ENCODE measurements at places on chromosomes 7 and 10. TPM values are rescaled to one million over a fixed set of nuclear protein-coding genes. Genes with fewer than 3 reads are reported as not detected.
A peak's percentile ranks its signal among the peaks of the same experiment; 100 is the strongest.

Gene ZP3
- 23.3 TPM for total RNA-seq

Gene VENTX
- total RNA-seq: not detected

Gene TDRD1
- total RNA-seq: not detected

GRCh38 chr10:104084482-104085142 is 1.1 kb downstream of the COL17A1 start:
- DNase-seq: no peak
- H3K4me3 ChIP-seq: no peak overlapping the region
- no peaks in the 10 kb centered on the region for H3K36me3 ChIP-seq
- H3K27me3 ChIP-seq: no peaks in the 10 kb centered on the region
- H3K27ac ChIP-seq: no peak overlapping the region

Gene ATG9B
- total RNA-seq: 0.98 TPM

- peaks cover 5% of the 10 kb centered on the region for H3K27me3 ChIP-seq
- H3K4me3 ChIP-seq: no peak overlapping the region
- H3K4me1 ChIP-seq: no peaks in the 10 kb centered on the region
Observed at GRCh38 chr10:121036431-121036830, 185.3 kb downstream of the WDR11 start.

DNA sequence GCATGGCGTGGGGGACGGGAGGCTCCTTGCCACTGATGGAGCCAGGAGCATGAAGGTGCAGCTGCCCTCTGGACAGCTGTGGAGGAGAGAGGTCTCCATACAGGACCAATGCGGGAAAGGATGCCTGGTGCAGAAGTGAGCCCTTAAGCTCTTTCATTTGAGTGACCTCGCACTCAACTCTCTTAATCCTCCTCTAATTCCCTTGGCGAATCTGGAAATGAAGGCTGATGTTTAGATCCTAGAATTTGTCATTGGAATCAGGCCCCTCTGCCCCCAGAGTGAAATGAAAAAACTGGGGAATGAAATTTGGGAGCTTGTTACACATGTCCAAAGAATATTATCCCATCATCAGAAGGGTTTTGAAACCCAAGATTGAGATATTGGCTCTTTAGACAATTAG is 639.5 kb downstream of the LRMDA start:
- no peaks in the 10 kb centered on the region for H3K36me3 ChIP-seq
- no peak for DNase-seq
- H3K4me1 ChIP-seq: no peaks in the 10 kb centered on the region
- H3K27ac ChIP-seq: no peak overlapping the region

GRCh38 chr7:1029637-1030443 is 14.5 kb upstream of the GPR146 start:
- DNase-seq: no peak
- H3K27me3 ChIP-seq: no peaks in the 10 kb centered on the region
- H3K4me3 ChIP-seq: no peak overlapping the region
- H3K4me1 ChIP-seq: peaks cover 30% of the 10 kb centered on the region

DNA sequence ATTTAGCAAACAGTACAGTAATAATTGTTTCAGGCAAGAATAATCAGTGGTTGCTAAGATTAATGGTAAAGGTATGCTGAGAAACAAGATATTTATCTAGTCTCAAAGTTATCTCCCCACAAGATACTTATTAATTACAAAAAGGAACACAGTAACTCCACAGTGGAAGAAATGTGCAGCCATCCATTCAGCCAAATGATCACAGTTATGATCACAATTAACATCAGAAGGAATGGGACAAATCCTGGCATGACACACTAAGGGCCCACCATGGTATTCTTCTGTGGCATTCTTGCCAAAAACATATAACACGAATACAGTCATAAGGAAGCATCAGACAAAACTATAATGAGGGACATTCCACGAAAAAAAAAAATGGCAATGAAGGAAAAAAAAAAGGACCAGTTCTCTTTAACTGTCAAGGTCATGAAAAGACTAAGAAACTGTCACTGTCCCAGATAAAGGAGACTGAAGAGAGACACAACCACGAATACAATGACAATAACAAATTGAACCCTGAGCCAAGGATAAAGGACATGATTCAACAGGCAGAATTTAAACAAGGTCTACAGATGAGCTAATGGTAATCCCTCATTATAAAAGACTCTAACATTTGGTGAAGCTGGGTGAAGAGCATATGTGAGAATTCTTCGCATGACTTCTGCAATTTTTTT is 20.9 kb downstream of the NUDCD3 start:
- H3K4me1 ChIP-seq: peaks cover 10% of the 10 kb centered on the region
- H3K27ac ChIP-seq: no peak overlapping the region
- DNase-seq: no peak
- H3K4me3 ChIP-seq: no peak overlapping the region
- H3K27me3 ChIP-seq: no peaks in the 10 kb centered on the region
- H3K36me3 ChIP-seq: peaks cover 19% of the 10 kb centered on the region

- no peak overlapping the region for H3K27ac ChIP-seq
- no peak overlapping the region for H3K4me3 ChIP-seq
- H3K4me1 ChIP-seq: peaks cover 3% of the 10 kb centered on the region
- no peak for DNase-seq
- H3K27me3 ChIP-seq: peaks cover 41% of the 10 kb centered on the region
- H3K36me3 ChIP-seq: no peaks in the 10 kb centered on the region
Observed at GRCh38 chr7:124033807-124034753, 1.2 kb upstream of the TMEM229A start.

Gene TLX1
- total RNA-seq: 0.13 TPM

Gene KCP
- total RNA-seq: 0.13 TPM

DNA sequence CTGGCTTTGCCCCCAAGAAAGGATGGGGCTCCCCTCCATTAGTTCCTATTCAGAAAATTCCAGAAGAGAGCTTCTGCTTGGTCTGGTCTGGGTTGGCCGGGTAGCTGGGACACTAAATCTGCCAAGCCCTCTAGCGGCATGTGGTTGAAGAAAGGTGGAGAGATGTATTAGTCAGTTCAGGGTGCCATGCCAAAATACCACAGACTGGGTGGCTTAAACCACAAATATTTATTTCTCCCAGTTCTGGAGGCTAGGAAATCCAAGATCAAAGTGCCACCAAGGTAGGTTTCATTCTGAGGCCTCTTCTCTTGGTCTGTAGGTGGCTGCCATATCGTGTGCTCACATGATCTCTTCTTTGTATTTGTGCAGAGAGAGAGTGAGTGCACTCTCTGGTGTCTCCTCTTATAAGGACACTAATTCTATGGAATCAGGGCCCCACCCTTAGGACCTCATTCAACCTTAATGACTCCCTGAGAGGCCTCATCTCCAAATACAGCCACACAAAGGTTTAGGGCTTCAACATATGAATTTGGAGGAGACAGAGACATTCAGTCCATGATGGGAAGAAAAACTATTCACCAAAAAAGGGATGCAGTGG is 38.7 kb upstream of the MTPAP start:
- no peaks in the 10 kb centered on the region for H3K36me3 ChIP-seq
- H3K4me3 ChIP-seq: no peak overlapping the region
- no peak for DNase-seq
- no peak overlapping the region for H3K27ac ChIP-seq
- H3K27me3 ChIP-seq: no peaks in the 10 kb centered on the region
- no peaks in the 10 kb centered on the region for H3K4me1 ChIP-seq

GRCh38 chr10:32298075-32298812 is 48.7 kb downstream of the EPC1 start:
- H3K4me1 ChIP-seq: no peaks in the 10 kb centered on the region
- H3K36me3 ChIP-seq: no peaks in the 10 kb centered on the region
- no peak overlapping the region for H3K27ac ChIP-seq
- H3K4me3 ChIP-seq: no peak overlapping the region
- no peaks in the 10 kb centered on the region for H3K27me3 ChIP-seq

GRCh38 chr10:131821378-131822012 is 79.3 kb upstream of the PPP2R2D start:
- H3K27me3 ChIP-seq: peaks cover 7% of the 10 kb centered on the region
- no peak for DNase-seq
- H3K36me3 ChIP-seq: no peaks in the 10 kb centered on the region

DNA sequence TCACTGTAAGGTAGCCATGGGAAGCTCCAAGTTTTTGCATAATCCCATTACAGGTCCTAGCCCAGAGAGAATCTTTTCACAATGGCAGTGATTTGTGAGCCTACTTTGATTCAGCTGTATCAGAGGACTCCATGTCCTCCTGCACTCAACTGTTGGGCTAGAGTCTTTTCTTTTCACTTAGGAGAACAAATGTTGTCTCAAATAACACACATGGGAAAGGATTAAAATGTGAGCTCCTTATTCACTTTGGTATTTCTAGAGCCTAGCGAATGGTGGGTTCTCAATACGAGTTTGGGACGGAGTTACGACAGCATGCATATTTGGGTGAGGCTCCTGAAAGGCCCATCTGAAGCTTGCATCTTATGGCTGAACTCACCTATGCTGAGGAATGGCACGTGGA is 183.5 kb upstream of the STEAP4 start:
- no peak for DNase-seq
- no peaks in the 10 kb centered on the region for H3K27me3 ChIP-seq
- H3K27ac ChIP-seq: no peak overlapping the region
- no peaks in the 10 kb centered on the region for H3K4me1 ChIP-seq

DNA sequence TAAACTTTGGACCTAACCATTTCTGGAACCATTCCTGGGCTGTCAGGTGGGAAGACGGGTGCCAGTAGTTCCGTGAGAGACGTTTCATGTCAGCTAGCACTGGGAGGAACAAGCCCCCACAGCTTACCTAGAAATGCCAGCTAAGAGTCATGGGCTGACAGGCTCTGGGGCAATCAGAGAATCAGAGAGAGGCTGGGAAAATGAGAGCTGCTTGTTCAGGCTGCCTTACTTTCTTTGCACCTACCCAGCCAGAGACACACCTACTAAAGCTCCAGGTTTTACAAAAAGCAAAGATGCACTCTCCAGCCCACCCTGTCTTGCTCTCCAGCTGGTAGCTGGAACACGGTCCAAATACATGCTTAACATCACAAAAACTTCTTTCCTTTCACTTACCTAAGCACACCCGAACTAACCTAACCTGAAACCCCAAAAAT is 688 bp downstream of the PTN start:
- H3K4me1 ChIP-seq: no peaks in the 10 kb centered on the region
- peak overlapping the region; percentile 30 for H3K4me3 ChIP-seq
- no peak for DNase-seq

DNA sequence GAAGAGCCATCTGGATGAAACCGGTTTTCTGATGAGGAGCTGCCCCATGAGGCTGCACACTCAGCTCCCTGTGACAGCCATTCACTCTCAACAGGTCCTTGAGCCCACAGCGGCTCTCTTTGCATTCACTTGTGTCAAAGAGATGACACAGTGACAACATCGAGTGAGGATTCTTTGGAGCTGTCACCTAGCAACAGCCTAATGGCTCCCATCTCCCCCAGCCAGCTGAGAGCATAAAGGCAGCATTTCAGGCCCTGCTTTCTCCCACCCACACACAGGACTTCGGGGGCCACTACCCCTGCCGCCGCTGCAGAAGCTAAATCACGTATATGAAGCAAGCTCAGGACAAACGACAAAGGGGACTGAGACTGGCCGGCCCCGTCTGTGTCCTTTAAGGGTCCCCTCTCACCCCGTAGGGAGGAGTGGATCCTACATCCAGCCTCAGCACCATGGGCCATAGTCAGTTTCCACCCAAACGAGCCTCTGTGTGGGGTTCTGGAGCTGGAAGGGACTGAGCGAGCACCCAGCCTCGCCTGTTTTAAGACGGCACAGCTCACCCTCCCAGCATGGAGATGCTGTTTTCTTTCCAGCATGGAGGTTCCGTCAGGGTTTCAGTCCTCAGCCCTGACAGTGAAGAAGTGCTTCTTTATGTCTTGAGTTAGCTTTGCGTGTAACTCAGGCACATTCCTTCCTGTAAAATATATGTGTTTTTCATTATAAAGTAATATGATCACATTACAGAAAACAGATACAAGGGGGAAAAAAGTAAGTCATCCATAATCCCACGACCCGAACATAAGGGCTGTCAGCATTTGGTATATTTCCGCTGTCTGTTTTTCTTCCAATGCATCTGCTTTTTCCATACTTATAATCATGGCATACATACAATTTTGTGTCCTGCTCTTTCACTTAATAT is 4.9 kb downstream of the CPA4 start:
- H3K27ac ChIP-seq: no peak overlapping the region
- no peaks in the 10 kb centered on the region for H3K4me1 ChIP-seq
- DNase-seq: no peak
- no peak overlapping the region for H3K4me3 ChIP-seq

DNA sequence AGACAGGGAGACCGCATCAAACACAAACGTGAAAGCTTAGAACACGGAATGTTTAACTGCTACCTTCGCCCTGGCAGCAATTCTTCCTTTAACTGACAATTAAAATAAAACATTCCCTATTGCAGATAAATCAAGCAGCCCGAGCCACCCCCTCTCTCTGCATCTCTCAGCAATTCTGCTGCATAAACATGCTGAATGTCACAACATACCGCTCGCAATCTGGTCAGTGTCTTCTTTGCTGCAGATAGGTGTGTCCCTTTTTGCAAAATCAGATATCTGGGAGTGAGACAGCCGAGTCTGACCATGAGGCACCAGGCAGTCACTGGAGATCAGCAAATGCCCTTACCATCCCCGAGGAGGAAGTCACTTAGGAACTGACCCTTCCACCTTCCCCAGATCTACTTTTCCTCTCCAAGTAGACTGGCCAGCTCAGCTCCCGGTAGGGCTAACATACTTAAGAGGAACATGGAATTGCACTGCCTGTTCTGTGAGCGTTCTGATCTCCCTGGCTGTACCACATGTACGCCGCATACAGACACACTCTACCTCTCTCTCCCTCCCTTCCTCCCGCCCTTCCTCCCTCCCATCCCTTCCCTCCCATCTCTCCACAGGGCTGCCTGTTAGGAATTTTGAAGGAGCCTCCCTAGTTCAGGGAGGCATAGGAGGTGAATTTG is at the start of gene FRMD4A:
TSS of gene FRMD4A (minus strand) at position 537 of the 674 bp plus-strand sequence.
- H3K27ac ChIP-seq: no peak within 1 kb of the TSS
- no peaks in the 10 kb centered on the region for H3K4me1 ChIP-seq
- H3K27me3 ChIP-seq: no peaks in the 10 kb centered on the region
- no peak for DNase-seq
- H3K4me3 ChIP-seq: no peak within 1 kb of the TSS
- no peaks in the 10 kb centered on the region for H3K36me3 ChIP-seq

DNA sequence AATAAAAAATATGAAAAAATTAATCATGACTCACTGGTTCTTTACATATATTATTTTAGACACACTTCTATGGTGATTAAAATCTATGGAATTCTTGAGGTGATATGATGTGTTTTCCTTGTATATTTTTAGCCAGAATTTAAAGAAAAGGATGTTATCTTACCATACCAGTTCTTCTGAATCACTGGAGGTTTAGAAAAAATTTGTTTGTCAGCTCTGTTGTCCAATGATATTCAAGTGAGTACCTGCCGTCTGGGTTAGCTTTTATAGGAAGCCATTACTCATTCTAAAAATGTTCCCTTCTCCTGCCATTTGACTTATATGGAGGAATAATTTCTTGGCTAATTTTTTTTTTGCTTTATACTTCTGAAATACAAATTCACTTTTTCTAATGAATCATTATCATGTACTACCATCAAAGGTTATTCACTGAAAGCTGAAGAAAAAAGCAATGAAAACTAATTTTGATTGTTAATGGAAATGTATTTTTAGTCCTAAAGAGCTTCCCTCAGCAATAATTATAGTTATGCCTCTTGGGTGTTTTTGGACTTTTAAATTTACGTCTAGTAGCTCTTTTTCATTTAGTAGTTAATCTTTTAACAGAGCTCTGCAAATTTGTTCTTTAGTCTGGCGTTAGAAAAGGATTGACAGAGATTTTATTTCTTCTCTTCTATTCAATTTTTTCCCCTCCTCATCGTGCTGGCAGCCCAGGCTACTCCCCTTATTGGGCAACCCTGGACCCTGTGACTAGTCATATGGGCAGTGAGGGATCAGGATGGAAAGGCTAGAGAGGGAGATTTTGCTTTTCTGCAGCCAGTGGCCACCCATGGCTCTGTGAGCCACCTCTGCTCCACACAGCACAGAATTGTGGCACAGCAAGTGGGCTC is 434.2 kb downstream of the LRMDA start:
- no peak overlapping the region for H3K27ac ChIP-seq
- H3K4me1 ChIP-seq: no peaks in the 10 kb centered on the region
- DNase-seq: no peak
- peaks cover 4% of the 10 kb centered on the region for H3K27me3 ChIP-seq

Gene PWWP2B
- total RNA-seq: 51.6 TPM

Measured in Panc1 (cell line).